ENCODE measurements at places on chromosomes 5 and 9.
A peak's percentile ranks its signal among the peaks of the same experiment; 100 is the strongest.

- no peak for DNase-seq
Observed at GRCh38 chr5:15585128-15585527, 85.1 kb downstream of the FBXL7 start.

GRCh38 chr5:151199581-151200185 lies 24.2 kb downstream of the CCDC69 start:
- no peak for DNase-seq

GRCh38 chr9:131755541-131756198 lies 15.8 kb upstream of the RAPGEF1 start:
- peak; percentile 80 for DNase-seq

DNA sequence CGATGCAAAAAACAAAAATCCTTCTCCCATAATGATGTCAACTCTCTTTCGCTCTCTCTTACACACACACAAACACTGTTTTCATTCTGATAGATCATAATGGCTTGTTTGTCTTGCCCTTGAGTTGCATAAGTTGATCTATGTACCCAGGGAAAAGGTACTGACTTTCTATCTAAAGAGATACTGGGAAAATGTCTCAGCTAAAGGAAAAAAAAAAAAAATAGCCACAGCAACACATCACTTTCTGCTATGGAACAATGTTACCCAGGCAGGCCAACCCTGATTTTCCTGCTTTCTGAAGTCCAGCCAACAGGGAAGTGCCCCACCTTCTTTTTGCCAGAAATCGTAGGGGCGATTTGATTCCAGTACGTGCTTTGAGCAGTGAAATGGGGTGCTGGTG lies 212.6 kb upstream of the ACTBL2 start:
- DNase-seq, result no peak

DNA sequence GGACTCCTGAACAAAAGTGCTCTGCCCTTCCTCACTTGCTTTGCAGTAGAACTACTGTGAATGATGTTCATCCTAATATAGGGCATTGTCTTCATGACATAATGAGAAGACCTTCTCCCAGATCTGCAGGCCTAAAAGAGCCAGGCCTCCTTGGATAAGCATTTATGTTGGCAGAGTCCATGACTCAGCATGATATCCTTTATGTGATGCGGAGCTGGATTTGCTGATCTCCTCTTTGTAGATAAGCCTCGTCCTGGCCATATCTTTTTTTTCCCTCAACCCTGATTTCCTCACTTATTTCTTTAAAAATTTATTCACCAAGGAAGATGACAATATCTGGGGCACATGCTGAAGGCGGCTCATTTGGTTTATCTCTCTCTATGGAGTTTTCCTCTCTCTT lies 62.4 kb upstream of the TAS2R1 start:
- no peak for DNase-seq

GRCh38 chr5:67160272-67160671 lies 36.3 kb downstream of the CD180 start:
- no peak for DNase-seq

GRCh38 chr5:50856401-50857119 lies 190.1 kb downstream of the PARP8 start:
- no peak for DNase-seq

DNA sequence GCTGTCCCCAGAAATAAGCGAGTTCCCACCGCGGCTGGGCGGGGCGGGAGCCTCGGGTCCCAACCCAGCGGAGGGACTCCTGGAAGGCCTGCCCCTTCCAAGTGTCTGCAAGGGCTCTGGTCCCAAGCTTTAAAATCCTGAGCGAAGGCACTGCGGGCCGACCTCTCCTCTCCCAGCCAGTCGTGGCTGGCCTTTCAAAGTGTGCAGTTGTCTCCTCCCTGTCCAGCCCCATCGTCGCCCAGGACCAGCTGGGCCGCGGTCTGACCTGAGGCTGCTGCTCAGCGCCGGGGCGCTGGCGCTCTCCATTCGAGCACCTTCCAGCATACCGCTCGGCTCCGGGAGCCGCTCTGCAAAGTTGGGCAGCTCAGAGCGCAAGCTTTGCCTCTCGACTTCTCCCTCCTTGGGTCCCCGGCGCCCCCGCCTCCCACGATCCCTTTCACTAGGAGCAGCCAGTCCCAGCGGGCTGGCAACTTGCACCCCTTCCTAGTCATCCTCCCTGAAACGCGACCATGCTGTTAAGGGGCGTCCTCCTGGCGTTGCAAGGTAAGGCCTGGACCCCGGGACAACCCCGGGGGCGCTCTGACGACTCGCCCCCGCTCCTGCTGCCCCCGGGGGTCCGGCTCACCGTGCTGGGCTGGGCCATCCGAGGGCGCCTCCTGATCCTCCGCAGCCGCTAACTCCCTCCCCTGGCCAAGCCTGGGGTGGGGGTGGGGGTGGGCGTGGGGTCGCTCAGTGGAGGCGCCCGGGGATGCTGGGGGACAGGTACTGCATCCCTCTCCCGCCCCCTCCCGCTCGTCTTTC lies at the start of gene MAMDC2:
TSS of gene MAMDC2 (plus strand) at position 160 of the 801 bp plus-strand sequence. CDS start at position 510, 350 bp downstream.
- no peak for DNase-seq

GRCh38 chr9:16704116-16705110 lies 166.1 kb downstream of the BNC2 start:
- DNase-seq, result no peak

DNA sequence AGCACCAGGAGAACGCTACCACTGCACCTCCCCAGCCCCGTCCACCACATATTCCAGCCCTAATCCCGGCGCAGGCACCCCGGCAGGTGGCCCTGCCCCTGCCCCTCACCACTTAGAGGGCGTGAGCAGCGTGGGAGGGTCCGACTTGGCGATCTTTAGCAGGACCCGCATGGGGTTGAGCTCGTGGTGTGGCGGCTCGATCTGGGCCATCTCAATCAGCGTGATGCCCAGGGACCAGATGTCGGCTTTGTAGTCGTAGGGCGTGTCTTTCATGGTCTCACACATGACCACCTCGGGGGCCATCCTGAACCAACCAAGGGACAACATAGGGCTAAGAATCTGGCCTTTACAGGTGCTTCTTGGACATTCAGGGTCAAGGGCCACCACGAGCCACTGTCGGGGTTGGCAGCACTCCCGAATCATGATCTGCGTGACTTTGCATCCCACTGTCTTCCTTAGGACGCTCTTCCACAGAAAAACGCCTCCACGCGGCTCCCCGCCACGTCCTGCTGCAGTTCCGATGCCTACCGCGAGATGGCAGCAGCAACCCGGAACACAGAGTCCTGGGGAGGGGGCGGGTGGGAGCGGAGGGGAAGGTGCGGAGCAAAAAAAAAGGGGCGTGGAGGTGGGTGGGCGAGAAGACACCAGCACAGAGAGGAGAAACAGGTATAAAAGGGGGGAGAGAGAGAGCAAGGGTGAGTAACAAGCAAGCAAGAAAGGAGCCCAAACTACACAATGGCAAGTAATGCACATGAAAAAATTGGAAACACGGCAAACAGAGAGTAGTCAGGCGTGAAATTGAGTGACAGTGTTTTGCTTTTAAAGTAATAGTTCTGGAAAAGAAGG lies 81.3 kb downstream of the STK10 start:
- DNase-seq, result peak; percentile 57

- DNase-seq, result no peak
Observed at GRCh38 chr9:14827805-14828204, 82.4 kb downstream of the FREM1 start.

GRCh38 chr5:124733329-124733650 lies 13.1 kb downstream of the ZNF608 start:
- DNase-seq, result no peak

Measured in activated CD4-positive, alpha-beta T cell treated with anti-CD3 and anti-CD28 coated beads for 24 hours (primary cell).